ENCODE measurements at places on chromosomes 7 and 10.
A peak's percentile ranks its signal among the peaks of the same experiment; 100 is the strongest.

GRCh38 chr10:106401161-106401560, 763.3 kb downstream of the SORCS1 start:
- no peak for DNase-seq

GRCh38 chr7:42605406-42606192, 306.3 kb downstream of the C7orf25 start:
- DNase-seq: no peak

DNA sequence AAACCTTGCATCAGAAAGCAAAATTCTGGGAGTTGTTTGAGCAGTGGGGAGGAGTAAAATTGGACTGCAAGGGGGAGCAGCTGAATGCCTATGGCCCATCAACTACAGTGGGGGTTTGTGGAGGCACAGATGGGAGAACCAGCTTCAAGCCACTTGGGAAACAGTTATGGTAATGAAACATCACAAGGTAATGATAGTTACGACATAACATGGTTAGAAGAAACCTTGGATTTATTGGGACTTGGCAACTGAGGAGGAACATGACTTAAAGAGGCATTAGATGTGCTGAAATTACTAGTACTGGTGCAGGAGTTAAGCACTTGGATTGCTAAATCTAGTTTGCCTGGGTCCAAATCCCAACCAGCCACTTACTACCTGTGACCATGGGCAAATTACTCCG, 868.4 kb downstream of the KCNMA1 start:
- no peak for DNase-seq

- DNase-seq: no peak
Measured at GRCh38 chr10:14106828-14107227, 223.9 kb downstream of the FRMD4A start.

GRCh38 chr10:124451276-124451675, 1.4 kb upstream of the NKX1-2 start:
- no peak for DNase-seq

GRCh38 chr7:121510858-121511482, 114.9 kb upstream of the FAM3C start:
- no peak for DNase-seq

DNA sequence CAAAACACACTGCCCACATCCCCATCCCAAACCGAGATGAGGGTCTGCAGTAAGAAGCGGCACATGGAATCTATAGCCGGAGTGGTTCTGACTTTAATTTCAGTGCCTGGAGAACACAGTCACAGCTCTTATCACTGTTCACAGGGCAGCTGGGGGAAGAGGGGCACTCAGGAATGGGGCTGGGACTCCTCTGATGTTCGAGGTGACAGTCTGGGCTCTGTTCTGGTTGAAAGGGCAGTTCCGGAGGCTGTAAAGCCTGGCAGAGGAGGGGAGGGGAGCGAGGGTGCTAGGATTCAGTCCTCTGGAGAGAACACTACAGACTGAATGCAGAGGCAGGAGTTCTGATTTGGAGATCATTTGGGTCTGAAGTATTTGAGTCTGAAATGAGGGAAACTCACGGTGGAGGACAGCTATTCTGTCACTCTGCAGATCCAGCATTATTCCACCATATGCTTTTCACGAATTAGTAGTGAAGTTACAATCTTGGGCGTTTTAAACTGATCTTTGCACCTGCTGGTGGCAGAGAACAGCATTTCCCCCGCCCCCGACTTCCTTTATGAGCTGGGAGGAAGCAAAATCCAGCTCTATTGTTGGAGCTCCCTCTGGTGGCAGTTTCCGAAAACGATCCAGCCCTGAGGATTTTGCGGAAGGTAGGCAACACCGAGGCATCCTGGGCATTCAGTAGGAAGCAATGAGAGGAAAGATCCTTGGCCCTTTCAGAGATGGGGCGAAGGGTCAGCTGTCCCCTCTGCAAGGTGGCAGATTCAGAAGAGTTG, 22.7 kb upstream of the KCNK18 start:
- peak; percentile 68 for DNase-seq

- no peak for DNase-seq
Measured at GRCh38 chr7:69989551-69989950, 391.3 kb downstream of the AUTS2 start.

- DNase-seq: no peak
Measured at GRCh38 chr10:112761256-112761655, 188.8 kb upstream of the TCF7L2 start.

GRCh38 chr7:107779647-107780099, 23.4 kb downstream of the SLC26A3 start:
- no peak for DNase-seq

GRCh38 chr7:94205529-94205928, 189.2 kb upstream of the COL1A2 start:
- DNase-seq: no peak

DNA sequence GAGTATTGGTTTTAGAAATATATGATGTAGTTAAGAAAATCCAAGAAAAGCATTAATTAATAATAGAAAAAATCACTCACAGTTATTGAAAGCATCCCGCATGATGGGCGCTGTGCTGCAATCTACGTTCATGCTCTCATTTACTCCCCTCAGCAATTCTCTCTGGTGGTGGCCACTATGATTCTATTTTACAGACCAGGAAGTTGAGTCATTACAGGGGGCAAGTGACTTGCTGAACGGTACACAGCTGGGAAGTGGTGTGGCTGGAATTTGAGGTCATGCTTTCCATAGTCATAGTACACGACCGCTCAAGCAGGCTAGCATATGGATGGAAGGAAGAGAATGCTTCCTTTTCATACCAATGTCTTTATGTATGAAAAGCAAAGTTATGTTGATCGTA, 117.4 kb downstream of the TES start:
- no peak for DNase-seq

DNA sequence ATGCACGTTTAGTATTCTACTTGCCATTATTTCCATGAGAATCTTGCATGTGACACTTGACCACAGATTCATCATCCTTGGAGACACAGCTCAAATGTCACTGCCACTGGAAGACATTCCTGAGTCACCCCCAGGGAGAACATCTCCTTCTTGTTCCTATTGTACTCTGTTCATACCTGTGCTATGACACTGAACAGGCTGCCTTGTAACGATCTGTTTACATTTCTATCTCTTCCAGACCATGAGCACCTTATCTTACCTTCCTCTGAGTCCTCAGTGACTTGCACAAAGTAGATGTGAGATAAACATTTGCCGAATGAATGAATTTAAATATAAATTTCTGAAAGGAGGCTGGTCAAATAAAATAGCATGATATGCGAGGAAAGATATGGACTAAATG, 331.9 kb upstream of the LRRN3 start:
- no peak for DNase-seq

GRCh38 chr10:689452-690371, at the start of gene DIP2C:
Gene DIP2C, minus strand, starts transcription at chr10:689668. Its CDS starts 90 bp downstream, at chr10:689578.
- DNase-seq: no peak

GRCh38 chr10:16442914-16443313, 6.1 kb downstream of the PTER start:
- no peak for DNase-seq

DNA sequence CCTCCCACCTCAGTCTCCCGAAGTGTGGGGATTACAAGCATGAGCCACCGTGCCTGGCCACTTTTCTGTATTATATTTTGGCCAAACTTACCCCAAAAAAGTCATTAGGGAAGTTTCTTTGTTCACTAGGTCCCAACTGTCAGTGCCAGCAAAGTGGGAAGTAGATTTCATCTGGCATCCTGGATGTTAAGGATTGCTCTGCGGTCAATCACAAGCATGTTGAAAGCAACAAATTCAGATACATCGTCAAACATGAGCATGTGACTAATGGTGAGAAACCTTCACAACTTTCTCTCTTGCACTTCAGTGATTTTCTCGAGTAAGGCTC, 14.3 kb upstream of the LRRC17 start:
- DNase-seq: no peak

DNA sequence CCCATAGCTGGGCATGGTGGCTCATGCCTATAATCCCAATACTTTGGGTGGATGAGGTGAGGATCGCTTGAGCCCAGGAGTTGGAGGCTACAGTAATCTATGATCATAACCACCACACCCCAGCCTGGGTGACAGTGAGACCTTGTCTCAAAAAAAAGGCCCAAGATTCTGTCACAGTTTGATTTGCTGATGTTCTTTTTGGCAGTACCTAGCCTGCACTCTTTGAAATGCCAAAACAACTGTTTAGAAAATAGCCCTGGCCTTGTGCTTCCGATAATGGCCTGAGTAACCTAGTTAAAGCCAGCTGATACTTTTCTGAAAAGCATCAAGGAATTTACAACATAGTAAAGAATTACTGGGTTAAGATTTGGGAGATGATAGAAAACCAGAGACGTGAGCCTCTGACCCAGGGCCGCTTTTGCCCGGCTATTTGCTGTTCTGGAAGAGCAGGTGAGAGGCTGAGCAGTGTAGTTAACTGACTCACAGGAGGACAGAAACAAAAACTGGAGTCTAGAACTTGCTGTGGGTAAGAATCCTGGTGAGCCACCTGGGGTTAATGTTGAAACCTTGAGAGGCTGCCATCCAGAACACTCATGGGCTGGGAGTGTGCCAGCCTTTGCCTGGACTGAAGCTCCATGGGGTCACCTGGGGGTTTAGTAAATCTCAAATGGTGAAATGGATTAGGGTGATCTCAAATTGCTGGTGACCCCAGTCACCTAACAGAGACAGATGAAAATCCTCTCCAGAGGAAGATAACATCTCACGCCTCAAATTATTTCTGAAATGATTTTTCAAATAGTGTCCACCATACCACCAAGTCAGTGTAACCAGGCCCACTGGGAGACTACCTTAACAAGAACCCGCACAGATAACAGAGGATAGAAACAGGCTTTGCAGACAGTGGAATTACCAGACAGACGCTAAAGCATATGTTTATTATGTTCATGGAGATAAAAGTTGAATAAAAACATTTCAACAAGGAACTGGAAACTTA, 51.8 kb downstream of the GALNT11 start:
- no peak for DNase-seq

GRCh38 chr10:50400694-50401093, 149.4 kb upstream of the ASAH2 start:
- no peak for DNase-seq

DNA sequence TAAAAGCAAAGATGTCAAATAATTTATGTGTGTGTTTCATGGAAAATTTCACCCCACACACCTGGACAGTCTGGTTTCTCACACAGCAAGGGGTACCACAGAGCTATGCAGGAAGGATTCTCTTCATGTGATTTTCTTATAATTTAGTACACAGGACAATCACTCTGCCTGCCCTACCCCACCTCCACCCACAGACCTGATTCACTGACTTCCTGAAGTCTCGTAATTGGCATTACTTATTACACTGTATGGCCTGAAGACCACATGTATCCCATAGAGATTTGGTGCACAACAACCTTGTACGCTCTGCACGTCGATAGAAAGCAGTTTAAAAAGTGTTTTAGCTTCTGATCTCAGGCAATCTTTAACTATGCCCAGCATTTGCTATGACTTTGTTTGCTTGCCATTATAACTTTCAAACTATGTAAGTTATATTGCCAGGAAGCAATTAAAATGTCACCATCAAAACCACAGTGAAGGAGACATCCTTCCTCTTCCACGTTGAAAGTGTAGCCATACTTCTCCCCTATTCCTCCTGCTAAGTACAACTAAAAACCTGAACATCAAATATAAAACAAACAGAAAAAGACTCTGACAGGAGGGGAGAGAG, 279.4 kb upstream of the IMMP2L start:
- DNase-seq: no peak

DNA sequence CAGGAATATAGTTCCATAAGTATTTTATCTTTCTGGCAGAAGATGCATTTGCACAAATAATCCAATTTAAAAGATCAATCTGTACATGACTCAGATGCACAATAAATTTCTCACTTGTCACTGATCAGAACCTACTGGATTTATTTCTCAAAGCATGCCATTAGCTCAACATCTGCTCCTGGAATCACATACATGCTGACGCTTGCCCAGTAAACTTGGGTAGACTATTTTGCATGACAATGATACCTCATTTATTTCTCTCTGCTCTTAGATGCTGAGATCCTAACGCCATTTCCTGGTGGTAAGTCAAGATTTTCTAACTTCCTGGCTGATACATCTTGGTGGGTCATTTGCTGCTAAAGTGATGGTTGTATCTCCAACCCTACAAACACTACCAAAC, 33.8 kb upstream of the C10orf120 start:
- DNase-seq: no peak

DNA sequence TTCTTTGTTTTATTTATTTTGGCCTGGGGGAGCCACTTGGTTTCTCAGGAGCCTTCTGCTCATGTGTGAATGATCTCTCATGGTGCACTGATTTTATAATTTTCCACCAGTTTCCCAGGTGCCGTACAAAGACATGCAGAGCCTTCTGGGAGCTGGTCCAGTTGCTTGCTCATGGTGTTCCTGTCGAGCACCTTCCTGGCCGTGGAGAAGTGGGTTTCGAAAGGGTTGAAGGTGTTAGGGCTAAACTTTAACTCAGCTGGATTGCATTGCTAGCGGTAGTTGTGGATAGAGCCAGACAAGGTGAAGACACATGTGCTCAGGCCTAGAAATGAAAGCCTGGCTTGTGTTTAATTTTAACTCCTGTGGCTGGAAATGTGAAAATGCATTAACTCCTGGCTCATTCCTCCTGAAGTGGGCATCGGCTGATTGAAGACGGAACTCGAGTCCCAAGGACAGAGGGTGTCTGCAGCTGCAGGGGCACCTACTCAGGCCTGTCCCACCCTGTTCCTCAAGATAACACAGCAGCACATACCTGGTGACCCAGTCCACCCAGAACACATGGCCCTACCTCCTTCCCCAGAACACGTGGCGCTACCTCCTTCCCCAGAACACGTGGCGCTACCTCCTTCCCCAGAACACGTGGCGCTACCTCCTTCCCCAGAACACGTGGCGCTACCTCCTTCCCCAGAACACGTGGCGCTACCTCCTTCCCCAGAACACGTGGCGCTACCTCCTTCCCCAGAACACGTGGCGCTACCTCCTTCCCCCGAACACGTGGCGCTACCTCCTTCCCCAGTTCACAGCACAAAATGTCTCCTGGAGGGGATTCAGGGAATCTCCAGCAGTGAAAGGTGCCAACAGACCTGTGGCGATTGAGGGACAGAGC, 133.2 kb downstream of the WDR37 start:
- no peak for DNase-seq

GRCh38 chr10:96047004-96047649, 3.7 kb downstream of the CCNJ start:
- DNase-seq: no peak

- no peak for DNase-seq
Measured at GRCh38 chr7:7321681-7322080, 139.3 kb downstream of the C1GALT1 start.

DNA sequence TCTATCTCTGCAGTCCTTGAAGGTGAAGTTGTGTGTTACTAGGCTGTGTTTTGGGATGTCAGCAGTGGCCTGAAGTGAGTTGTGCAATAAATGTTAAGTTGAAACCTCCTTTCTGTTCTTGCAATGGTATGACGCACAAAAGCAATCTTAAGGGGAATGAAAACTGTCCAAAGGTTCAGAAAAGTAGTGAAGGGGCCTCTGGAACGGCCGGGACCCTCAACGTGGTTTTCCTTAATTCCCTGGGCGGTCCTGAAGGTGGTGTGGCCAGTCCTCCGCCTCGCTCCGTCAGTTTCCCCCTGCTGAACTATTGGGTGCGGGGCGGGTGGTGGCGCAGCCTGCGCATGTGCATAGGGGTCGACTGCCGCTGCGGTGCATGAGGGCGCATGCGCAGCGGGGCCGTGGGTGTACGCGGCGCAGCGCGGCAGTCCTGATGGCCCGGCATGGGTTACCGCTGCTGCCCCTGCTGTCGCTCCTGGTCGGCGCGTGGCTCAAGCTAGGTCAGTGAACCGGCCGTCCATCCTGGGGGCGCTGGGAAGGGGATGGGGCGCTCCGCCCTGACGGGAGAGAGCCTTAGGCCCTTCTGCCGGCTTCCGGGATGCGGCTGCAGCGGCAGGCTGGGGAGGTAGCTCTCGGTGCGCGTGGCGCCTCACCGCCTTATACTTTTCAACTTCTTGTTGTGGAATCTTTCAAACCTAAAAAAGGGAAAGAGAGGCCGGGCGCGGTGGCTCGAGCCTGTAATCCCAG, at the start of gene SUMF2:
Gene SUMF2, plus strand, starts transcription at position 405 of the 744 bp plus-strand sequence. Its CDS starts 26 bp downstream, at position 431.
- peak; percentile 78 for DNase-seq
